ENCODE measurements at places on chromosomes 6 and 20.
A peak's percentile ranks its signal among the peaks of the same experiment; 100 is the strongest.

GRCh38 chr6:100116411-100117194 is 122.6 kb upstream of the MCHR2 start:
- DNase-seq, result peak; percentile 8

- peak; percentile 60 for DNase-seq
Measured at GRCh38 chr6:53725791-53726575, 60.4 kb upstream of the KLHL31 start.

- no peak for DNase-seq
Measured at GRCh38 chr6:4640139-4640538, 136.1 kb upstream of the CDYL start.

DNA sequence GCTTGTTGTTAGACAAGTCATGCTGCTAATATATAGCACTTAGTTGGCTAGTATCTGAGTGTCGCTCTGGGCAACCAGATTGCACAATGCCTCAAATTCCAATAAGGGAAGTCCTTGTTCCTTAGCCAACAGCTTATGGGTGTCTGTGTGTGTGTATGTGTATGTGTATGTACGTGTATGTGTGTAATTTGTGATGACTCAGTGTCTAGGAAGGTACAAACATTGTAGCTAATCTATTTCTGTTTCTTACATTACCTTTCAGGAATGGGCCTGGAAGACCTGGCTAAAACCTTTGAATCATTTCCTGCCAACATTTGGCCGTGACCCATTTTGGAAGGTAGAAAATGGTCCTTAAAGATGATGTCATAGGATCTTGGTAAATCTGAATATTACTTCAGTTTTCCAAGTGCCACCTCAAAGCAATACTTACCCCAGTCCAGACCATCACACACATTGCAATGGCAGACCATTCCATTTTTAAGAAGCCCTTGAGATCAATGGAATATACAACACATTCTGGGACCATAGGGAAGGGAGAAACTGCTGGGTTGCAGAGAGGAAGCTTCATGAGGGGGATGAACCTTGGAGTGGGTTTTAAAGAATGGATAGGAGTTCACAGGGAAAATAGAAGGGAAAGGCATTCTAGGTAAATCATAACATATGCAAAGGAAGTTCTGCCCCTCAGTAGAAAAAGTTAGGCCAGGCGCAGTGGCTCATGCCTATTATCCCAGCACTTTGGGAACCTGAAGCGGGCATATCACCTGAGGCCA is 25.1 kb downstream of the NEDD9 start:
- DNase-seq, result no peak

DNA sequence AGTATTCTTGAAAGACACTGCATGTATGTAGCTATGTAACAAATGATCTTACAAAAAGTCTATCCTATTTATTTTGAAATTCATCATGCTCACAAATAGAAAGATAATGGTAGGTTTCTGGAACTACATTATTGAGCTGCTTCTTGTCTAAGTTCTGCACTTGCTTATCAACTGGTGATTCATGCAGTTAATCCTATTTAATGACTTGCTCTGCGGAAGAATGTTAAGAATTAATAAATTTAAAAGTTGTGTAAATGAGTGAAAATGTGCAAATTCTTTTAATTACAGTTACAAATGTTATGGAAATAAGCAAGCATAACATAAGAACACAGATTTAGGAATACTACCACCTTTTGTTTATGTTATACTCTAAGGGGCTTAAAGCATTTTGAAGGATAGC is 67.1 kb upstream of the MCM9 start:
- no peak for DNase-seq

GRCh38 chr6:112956696-112957535 is 609.8 kb downstream of the RFPL4B start:
- no peak for DNase-seq

GRCh38 chr6:361411-362132 is 30.0 kb upstream of the IRF4 start:
- no peak for DNase-seq

DNA sequence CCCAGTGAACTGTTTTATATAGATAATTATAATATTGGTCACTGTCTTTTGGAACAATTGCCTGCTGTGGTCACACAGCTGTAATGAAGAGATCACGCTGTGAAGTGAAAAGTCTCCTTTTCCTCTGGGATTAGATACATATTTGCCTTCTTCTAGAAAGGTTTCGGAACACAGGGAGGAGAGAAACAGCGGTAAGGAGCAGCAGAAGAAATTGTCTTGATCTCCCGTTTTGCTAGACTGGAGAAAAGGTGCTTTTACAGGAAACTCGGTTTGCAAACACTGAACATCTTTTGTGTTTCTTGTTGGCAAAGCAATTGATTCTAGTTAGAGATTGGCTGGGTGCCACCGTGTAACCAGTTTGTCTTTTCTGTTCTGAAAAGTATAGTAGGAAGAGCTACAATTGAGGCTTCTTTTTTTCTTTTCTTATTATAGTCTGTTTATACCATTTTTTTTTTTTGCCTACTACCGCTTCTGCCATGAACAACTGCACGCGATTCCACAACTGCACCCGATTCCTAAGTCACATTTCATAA is 404.1 kb upstream of the ID4 start:
- DNase-seq, result no peak

GRCh38 chr6:116012471-116012949 is 48.2 kb downstream of the FRK start:
- no peak for DNase-seq

GRCh38 chr6:83019741-83020140 is 45.9 kb downstream of the UBE3D start:
- no peak for DNase-seq

DNA sequence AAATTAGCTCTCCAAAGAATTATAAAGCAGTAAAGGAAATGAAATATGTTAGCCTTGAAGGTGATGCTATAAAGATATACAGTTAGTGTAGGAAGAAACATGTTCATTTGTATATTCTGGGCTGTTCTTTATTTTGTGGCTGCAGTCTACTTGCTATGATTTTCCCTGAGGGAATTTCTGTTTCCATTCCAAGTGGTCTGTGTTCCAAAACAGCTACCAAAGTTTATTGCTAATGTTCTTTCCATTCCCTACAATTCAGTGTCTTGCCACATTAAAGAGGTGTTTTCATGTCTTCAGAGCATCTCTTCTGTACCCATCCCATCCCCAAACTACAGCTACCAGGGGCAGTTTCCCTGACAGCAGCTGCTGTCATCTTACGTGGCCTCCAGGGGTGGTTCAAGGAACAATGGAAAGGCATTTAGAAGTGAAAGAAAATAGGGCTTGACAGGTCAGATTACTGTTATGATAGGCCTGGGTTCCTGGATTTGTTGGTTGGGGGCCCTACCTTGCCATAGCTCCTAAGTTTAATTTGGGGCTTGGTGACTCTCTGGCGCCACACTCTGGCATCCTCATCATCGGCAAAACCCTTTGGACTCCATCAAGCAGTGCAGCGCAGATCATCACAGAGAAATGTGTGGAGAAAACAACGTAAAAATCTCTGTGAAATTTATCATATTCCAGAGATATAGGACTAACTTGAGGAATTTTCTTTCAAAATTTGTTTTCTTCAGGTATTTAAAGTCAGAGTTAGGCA is 33.8 kb upstream of the AIG1 start:
- DNase-seq, result peak; percentile 9

DNA sequence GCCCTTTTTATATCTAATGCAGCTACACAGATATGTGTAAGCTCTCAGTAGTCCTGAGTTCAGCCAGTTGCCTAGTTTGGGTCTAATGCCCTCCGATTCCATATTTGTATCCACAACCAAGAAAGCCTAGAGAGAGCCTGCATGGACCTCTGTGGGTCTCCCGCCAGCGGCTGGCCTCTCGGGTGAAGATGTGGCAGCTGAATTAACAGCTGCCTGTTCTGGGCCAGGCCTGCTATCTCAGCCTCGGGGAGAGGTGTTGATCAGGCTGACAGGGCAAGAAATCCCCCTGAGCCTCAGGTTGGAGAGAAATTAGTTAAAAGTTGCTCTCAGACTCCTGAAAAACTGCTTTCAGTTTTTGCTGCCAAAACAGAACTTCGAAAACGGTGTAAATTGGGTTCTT is 19.8 kb downstream of the PTK7 start:
- DNase-seq, result no peak

DNA sequence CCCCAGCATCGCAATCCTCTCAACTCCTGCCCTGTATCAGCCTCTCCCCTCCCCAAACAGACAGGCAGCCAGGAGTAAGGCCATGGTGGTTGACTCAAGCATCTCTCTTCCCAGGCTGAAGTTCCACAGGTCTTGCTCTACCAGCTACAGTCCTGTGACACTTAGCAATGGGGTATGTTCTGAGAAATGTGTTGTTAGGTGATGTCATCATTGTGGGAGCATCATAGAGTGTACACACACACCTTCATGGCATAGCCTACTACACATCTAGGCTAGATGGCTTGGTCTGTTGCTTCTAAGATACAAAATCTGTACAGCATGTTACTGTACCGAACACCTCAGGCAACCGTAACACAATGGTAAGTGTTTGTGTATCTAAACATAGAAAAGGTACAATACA is 29.5 kb upstream of the BCAS1 start:
- DNase-seq, result no peak

GRCh38 chr6:140475086-140475485 is 1100.6 kb upstream of the CITED2 start:
- DNase-seq, result no peak

DNA sequence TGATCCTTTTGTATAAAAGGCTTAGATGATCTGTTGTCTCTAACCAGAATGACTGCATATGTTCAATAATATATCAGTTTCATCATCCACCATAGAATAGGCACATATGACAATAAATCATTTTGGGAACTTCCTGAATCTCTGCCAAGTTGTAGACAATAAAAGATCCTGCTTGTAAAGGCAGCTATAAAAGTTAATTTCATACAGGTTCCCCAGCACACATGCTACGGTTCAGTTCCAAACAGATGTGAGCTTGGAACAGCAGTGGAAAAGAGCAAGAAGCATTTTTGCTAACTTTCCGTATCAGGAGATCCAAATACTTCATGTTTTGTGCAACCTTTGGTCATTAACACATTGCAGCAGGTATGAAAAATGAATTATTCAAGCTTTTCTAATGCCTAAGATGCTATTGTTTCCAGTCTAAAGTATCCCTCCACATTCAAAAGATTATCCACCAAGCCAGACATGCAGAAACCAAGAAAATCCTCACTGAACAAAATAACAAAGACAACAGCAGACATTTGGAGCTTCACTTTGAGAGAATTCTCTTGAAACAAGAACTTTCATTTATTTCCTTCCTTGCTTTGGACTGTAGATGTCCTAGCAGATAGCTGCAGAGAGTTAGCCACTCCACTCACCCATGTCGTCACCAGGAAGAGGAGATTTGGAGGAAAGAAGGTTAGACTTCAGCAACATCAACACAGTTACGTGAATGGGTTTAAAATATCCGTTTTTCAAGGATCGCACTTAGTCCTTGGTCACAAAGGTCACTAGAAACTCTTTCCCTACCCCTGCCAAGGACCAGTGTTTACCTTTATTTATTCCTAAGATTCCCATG is 453.5 kb upstream of the JARID2 start:
- DNase-seq, result no peak

- DNase-seq, result no peak
Measured at GRCh38 chr6:146336191-146336590, 207.4 kb upstream of the RAB32 start.

- DNase-seq, result no peak
Measured at GRCh38 chr6:147390909-147391536, 117.5 kb upstream of the SAMD5 start.

- DNase-seq, result no peak
Measured at GRCh38 chr20:37378785-37379598, 33.1 kb downstream of the SRC start.

All from activated T-helper 1 cell treated with anti-CD3 and anti-CD28 coated beads, Interleukin-12 subunit alpha, Interleukin-12 subunit beta, Interleukin-2, Interleukin-4 antibody, amounts not matched to agents 30 ng/mL and 10 ng/mL and 1 ng/mL, durations not matched to agents 14 hours and 24 hours and 36 hours (primary cell).